NCI-H1092 (cell line): ENCODE measurements at places on chromosomes 7 and 10.

DNA sequence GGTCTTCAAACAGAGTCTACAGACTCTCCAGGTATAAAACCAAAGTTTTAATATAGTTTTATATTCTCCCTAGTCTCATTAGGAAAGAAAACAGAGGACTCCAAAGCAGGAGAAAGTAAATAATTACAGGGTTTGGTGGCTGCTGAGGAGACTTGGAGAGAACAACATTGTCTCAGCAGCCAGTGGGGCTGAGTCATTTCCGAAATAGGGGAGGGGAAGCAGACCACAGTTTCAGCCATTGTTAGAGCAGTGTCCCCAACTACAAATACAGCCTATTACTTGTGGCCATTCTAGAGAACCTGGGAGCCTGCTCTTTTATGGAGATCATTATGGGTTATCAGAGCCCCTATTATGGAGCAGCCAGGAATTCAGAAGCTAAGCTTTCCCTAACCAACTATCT is 44.2 kb upstream of the A1CF start:
- no peak for DNase-seq

GRCh38 chr10:17873946-17874345 is 64.8 kb downstream of the MRC1 start:
- DNase-seq, result no peak

GRCh38 chr7:2807460-2807844 is 36.7 kb downstream of the GNA12 start:
- no peak for DNase-seq

DNA sequence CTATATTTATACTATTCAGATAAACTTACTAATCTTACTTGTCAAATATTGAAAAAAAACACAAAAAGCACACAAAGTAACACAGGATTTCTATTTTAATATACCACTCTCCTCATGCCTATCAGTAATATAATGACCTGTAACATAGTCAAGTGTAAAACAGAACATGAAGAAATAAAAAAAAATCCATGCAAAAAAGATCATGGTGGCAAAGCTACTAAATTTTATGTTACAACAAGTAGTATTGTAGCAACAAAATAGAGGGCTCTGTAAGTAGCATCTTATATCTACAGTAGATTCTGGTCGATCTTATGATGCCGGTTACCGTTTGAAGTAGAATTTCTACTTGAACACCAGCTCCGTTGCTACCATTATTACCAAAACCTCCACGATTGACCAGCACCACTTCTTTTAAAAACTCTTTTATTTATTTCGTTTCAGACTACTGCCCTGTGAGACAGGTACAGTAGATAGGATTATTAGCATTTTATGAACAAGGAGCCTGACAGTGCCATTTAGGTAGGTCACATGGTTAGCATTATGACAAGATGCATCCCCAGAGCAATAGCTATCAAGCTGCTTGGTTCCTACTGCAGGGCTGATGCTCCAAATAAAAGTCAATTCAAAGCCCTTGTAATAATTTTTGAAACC is 2.1 kb downstream of the CPED1 start:
- no peak for DNase-seq

GRCh38 chr7:41930538-41931262 is 227.8 kb upstream of the INHBA start:
- no peak for DNase-seq

- DNase-seq, result no peak
Observed at GRCh38 chr10:117350909-117351308, 24.3 kb downstream of the PDZD8 start.

GRCh38 chr7:2873686-2874551 is 29.8 kb upstream of the GNA12 start:
- no peak for DNase-seq

- DNase-seq, result peak; percentile 71
Observed at GRCh38 chr7:116929914-116930913, 23.1 kb upstream of the ST7 start.

GRCh38 chr10:105094048-105094447 is 453.0 kb downstream of the SORCS3 start:
- no peak for DNase-seq

GRCh38 chr7:63071396-63071795 is 927.3 kb upstream of the ZNF722 start:
- no peak for DNase-seq

- no peak for DNase-seq
Observed at GRCh38 chr10:73439605-73440312, 6.4 kb upstream of the MSS51 start.

DNA sequence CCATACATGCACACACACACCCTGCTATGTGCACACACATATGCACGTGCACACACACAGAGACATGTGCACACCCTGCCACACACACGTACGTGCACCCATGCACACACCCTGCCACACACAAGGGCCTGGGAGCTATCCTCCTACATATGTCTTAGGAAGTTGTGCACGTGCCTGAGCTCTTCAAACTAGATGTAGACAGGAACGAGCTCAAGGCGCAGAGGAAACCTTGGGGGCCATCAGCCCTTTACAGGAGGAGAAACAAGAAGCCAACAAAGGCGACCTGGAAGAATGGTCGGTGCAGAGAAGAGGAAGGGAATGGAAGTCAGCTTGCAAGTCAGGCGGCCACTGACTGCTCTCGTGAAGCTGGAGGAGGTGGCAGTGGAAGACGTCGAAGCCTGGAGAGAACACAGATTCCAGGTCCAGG is 58.7 kb downstream of the AOC1 start:
- DNase-seq, result no peak

DNA sequence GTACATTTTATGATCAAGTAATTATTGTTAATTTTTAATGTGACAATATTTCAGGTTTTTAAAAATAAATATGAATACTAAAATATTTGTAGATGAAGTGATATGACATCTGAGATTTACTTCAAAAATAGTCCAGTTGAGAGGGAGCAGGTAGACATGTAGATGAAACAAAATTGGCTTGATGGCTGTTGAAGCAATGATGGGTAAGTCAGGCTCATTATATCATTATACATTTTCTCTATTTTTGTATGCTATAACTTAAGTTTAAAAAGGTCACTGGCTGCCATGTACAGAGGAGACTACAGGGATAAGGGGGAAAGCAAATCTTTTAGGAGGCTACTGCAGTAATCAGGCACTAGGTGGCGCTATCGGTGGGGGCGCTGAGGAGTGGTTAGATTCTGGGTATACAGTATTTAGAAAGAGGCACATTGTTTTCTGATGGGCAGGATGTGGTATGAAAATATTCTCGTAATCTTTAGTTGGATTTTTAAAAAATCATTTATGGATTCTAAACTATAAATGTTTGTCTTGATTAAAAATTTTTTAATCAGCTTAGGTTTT is 189.8 kb upstream of the IMMP2L start:
- peak; percentile 26 for DNase-seq
